T-helper 2 cell (primary cell): ENCODE measurements at places on chromosomes 4 and X.

- no peak for DNase-seq
Observed at GRCh38 chrX:135009838-135010237, 12.5 kb downstream of the RTL8B start.

DNA sequence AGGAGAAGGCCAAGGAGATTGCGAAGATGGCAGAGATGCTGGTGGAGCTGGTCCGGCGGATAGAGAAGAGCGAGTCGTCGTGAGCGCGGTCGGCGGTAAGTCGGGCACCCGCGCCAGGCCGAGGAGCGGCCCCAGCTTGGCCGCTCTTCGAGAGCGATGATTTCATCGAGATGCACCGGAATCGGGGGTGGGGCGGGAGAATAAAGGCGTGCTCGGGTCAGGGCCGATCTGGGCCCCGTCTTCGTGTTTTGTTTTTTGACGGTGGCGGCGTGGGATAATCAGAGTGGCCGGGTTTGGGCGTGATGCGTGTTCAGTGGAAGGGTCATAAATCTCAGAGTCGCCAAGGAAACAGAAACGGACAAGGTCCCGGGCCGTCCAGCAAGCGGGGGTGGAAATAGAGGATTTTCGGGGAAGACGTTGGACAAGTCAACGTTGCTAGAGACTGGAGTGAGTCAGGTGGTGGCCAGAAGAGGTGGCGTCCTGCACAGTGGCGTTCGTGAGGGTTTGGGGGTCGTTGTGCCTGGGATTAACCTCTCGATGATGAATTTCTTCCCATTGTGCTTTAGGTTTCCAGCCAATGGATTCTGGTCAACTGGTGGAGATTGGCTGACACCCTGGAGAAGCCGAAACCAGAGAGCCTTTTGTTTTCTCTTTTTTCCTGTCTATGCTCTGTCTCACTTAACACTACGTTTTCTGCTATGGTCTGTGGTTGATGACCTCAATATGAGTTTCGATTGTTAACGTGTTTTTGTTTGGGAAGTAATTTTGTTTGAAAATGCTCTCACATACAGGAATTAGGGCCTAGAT is 882 bp downstream of the MRFAP1 start:
- peak; percentile 21 for DNase-seq

GRCh38 chr4:10080589-10081217 is 35.9 kb downstream of the WDR1 start:
- DNase-seq, result no peak

DNA sequence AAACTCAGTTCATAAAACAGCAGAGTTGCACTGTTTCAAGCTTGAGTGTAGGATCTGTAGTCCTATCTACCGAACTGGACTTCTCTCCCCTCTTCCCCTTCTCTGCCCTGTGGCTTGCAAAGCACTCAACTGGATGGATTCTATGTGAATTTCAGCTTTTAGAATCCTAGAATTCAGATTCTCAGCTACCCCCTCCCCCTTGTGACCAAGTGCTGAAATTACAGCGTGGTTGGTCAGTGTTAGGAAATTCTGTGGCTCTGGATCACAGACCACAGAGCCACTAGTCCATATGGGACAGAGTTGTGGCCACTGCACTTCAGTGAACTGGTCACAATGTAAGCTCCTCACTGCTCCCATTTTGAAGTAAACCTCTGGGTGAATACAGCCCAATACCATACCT is 64.6 kb upstream of the TRPC5 start:
- DNase-seq, result no peak

DNA sequence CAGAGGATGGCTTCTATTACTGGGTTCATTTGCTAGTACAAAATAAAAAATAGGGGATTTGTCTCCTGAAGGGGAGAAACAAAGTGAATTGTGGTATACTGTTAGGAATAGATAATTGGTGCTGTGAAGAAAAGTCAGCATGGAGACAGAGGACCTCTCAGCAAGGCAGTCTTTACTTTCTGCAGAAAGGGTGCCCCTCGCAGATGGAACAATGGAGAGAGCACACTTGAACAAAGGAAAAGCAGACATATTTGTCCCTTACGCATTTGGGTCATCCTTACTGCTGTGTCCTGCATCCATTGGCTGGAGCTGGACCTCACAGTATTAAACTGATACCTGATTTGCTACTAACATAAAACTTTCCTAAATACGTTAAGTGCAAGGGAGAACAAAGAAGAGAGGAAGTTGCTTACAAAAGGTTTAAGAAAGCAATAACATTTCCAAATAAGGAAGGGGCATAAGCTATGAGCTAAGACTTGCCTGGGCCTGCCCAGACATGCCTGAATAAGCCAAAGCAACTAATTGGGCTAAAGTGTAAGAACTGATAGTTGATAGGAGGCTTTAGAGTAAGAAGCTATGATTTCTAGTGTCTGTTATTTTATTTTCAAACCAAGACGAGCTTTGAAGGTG is 83.8 kb downstream of the CCKAR start:
- no peak for DNase-seq

DNA sequence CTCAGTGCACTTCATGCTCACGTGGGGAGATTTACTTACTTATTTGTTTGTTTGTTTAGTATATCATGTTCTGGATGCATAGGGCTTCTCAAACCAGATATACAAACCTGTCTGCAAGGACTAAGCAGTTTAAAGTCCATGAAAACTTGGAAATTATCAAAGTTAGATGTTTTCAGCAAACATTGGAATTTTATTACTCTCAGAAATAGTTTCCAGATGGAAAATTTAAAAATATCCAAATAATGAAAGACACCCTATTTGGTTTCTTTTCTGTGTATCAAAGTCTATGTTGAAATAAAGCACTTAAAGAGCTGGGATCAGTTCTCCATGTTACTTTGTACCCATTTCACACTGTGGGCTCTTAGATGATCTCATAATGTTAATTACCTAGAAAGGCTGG is 312.1 kb downstream of the PPP1R2C start:
- DNase-seq, result no peak

GRCh38 chr4:8383451-8384160 is 56.9 kb downstream of the ACOX3 start:
- no peak for DNase-seq

DNA sequence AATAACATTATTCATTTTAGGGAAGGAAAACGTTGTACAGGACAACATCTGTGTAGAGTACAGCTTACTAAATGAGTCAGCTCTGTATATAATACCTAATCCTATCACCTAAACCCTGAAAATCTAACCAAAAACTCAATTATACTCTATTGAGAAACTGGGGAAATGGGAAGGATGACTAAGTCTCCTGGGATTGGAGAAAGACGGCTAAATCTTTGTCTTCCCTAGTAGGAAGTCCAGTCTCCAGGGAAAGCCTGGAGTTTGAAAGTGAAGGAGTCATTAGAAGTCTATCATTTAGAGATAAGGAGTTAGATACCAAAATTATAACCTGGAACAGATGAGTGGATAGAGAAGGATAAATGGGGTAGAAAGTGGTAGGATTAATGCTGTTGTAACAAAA is 286.5 kb downstream of the STK32B start:
- no peak for DNase-seq

- DNase-seq, result no peak
Observed at GRCh38 chr4:4991541-4992099, 27.6 kb downstream of the CYTL1 start.

- DNase-seq, result peak; percentile 14
Observed at GRCh38 chr4:146243141-146243882, 29.0 kb downstream of the REELD1 start.

GRCh38 chr4:154872198-154872597 is 91.1 kb downstream of the RBM46 start:
- DNase-seq, result no peak

DNA sequence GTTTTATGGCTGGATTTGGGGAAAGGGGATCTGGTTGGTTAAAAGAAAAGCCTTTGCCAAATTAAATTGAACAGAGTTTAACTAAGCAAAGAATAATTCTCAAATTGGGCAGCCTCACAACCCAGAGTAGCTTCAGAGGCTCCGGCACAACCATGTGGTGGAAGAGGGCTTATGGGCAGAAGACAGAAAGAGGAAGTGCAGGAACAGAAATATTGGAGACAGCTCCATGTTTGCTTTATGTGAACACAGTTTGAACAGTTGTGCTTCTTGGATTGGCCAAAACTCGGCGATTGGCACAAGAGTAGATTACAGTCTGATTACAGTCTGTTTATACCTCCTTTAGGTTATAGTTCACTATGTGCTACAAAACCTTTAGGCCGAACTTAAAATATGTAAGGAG is 562.7 kb downstream of the TRIML1 start:
- no peak for DNase-seq

DNA sequence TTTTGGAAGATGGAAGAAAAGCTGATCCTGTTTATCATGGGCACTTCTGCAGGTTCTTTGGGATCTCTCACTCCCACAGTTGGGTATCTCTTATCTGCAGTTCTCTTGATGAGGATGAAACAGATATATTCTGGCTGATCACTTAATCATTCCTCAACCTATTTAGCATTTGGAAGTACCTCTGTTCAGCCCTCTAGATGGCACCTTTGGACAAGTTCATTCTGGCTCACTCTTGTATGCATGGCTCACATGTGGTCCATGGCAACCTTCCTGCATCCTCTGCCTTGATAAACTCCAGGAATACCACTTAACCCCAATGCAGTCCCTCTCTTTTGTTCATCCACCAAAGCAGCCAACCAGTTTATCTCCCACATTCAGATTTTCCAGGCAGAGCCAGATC is 74.2 kb downstream of the SMARCA5 start:
- DNase-seq, result no peak

DNA sequence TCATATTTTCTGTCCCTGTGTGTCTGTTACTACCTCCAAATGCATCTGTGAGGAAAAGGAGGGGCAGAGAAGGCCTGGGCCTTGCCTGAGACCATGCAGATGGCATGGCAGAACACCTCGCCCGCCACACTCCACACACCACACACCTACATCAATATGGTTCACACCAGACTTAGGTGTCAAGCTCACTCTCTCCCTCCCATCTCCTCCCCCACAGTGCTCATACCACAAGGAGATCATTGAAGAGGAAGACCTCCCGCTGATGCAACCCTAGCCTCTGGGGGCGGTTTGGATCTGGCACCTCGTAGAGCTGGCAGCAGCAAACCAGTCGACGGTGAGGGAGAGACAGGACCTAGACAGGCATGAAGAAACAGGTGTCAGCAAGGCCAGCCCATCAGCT is 16.6 kb upstream of the KDM5C start:
- no peak for DNase-seq

- no peak for DNase-seq
Observed at GRCh38 chrX:51569561-51569960, 49.2 kb downstream of the CENPVL3 start.

GRCh38 chrX:114095789-114096188 is 488.1 kb upstream of the HTR2C start:
- no peak for DNase-seq

- no peak for DNase-seq
Observed at GRCh38 chr4:128130621-128131020, 69.5 kb downstream of the LARP1B start.

DNA sequence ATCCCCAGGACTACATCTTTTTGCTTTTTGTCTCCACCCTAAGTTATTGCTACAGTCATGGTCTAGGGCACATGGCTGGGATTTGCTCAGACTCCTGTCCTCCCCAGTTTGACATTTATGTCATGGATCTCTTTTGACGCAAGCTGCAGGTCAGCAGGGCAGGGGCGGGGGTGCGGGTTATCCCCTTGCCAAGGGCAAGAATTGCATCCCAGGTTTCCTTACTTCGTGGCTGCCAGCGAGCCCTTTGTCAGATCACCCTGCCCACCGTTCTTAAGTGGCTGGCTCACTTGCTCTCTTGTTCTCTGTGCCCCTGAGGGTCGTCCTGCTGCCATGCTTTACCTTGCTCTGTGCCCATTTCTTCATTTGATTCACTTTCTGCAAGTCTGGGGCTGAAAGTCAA is 21.1 kb upstream of the UBA1 start:
- no peak for DNase-seq

- no peak for DNase-seq
Observed at GRCh38 chr4:93897559-93897958, 69.0 kb downstream of the ATOH1 start.

DNA sequence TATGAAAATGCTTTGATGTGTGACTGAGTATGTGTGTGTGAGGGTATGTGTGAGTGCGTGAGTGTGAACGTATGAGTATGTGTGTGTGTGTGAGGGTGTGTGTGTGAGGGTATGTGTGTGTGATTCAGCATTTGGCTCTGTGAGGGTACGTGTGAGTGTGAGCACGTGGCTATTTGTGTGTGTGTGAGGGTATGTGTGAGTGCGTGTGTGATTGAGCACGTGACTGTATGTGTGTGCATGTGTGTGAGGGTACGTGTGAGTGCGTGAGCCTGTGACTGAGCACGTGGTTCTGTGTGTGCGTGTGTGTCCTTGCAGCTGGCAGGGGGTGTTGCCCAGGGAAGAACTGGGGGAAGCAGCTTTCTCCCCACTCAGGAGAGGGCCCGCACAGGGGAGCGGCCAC is 16.1 kb upstream of the PPP2R3B start:
- no peak for DNase-seq

DNA sequence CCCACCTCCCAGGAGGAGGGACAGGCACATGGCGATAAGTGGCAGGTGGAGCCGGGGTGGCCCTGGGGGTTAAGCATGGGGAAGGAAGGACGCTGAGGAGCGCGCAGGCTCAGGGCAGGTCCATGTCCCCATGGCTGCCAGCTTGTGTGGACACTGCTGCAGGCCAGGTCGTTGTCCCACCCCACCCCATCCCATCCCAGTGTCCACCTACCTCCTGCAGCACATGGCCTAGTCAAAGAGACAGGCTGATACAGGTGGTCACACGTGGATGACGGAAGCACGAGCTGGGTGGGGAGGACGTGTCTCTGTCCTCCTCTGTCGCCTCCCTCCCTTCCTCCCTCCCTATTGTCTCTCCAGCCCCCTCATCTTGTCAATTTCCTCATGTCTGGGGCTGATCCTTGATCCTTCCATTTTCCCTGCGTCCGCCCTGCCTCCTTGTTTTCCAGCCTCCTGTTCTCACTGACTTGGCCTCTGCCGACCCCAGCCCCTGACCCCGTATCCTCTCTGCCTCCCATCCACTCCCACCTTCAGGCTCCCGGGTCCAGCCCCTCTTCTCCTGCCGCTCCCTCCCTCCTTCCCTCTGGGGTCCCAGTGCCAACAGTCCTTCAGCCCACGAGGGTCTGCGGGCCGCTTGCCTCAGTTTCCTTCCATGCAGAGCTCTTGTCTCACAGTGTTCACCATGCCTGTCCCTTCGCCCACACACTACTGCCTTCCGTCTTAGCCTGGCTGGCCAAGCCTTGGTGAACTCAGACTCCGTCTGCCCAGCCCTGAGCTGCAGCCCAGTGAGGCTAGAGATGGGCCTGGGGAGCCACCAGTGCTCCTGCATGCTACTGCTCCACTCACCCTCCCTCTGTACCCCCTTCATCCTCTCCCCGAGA is 15.5 kb upstream of the ADD1 start:
- no peak for DNase-seq

- no peak for DNase-seq
Observed at GRCh38 chr4:153780876-153781275, 8.0 kb downstream of the SFRP2 start.

DNA sequence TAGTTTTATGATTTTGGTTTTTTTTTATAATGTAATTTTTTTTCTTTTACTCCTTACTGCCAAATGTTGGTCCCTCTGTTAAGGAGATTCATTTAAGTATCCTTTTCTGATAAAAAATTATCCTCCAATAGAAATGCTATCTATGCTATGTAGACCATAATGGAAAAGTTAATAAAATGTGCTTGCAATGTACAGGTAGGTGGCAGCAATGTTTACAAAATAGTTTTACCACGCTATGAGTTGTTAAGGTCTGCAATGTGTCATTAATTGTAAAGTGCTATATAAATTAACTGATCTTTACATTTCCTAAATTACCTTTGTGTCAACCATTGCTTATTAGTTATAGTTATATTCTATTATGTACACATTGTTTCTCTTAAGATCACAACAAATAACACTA is 3.8 kb upstream of the CENPC start:
- DNase-seq, result no peak

- no peak for DNase-seq
Observed at GRCh38 chr4:93116624-93117023, 711.9 kb upstream of the ATOH1 start.
